ENCODE measurements at places on chromosomes 12 and 14.
A peak's percentile ranks its signal among the peaks of the same experiment; 100 is the strongest.

DNA sequence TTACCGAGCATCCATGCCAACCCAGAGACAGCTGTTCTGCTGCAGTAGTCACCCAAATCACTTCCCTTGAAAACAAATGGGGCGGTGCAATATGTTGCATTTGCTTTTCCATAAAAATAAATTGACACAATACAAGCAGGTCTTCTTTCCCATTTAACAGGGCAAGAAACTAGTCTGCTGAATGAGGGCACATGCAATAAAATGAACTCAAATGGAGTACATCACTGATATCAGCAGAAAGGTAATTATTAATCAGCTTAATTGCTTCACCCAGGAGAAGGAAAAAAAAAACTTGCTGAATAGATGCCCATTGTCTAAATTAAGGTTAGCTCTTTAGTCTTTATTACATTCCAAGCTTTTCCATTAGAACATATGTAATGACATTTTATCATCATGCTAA lies 175.1 kb upstream of the GZMB start:
- DNase-seq, result no peak

GRCh38 chr12:2453076-2453760 lies 341.6 kb upstream of the FKBP4 start:
- DNase-seq, result no peak

DNA sequence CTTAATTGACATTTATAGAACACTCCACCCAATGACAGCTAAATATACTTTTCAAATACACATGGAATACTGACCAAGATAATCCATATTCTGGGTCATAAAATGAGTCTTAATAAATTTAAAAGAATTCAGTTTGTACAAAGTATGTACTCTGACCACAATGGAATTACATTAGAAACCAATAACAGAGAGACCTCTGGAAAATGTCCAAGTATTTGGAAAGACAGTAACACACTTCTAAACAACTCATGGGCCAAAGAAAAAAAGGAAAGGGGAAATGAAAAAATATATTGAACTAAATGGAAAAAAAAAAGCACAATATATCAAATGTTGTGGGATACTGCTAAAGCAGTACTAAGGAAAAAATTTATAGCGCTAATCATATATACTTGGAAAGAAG lies 52.0 kb downstream of the CRACR2A start:
- DNase-seq, result no peak

GRCh38 chr14:99937475-99938244 lies 127.6 kb upstream of the EVL start:
- no peak for DNase-seq

DNA sequence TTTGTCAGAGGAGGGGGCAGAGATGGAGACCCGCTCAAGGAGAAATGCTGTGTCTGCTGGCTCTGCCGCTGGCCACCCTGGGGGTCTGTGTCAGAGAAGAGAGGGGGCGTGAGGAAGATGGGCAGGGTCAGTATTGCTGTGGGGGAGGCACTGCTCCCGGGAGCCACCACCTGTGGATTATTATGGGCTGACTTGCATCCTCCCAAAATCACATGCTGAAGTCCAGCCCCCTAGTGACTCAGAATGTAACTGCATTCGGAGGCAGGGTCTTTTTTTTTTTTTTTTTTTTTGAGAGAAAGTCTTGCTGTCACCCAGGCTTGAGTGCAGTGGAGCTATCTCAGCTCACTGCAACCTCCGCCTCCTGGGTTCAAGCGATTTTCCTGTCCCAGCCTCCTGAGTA lies 12.3 kb downstream of the ABCD4 start:
- DNase-seq, result peak; percentile 22

- no peak for DNase-seq
Measured at GRCh38 chr12:128815779-128816642, 7.7 kb downstream of the SLC15A4 start.

DNA sequence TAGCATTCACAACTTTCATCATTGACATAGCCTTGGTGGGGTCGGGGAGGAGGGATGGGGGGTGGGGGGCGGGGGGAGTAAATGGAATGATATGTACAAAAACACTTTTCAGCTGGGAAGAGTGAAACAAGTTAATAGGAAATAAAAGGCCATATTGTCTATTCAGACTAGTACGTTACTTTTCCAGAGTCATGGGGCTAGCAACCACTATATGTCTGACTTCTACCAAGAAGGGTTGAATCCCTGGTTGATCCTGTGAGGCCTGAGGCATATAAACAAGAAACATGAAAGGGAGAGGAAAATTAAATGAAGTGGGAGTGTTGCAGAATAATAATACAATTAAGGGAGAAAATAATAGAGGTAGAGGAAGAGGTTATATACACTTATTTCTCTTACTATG lies 225.5 kb downstream of the ERC1 start:
- no peak for DNase-seq

DNA sequence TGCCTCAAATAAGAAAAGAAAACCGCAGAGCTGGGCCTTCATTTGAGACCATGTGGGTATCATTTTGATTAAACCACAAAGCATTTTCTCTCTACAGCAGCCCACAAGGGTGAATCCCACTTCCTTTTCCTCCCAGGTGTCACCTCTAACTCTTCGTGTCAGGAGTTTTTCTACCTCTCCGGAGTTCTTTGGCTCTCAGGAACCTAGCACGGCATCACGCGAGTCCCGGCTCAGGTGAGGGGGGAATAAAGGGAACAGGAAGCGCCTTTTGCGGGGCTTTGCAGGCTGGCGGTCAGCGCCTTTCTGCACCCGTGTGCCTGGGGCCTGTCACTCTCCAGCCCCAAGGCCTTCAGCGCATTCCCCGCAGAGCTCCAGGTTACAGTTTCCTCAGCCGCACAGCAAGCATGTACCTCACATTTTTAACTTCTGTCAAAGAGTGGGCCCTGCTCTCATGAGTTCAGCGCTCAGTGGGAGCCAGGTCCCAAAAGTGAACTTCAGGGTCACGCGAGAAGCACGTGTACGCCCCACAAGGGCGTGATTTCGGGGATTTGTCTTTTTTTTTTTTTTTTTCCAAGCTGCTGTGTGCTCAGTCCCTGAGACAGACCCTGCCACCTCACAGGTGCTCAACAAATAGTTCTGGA lies 740 bp upstream of the PRPF40B start:
- peak; percentile 70 for DNase-seq

- DNase-seq, result peak; percentile 8
Measured at GRCh38 chr12:20740972-20741371, 45.8 kb downstream of the SLCO1C1 start.

GRCh38 chr14:99522457-99522891 lies 41.3 kb downstream of the CCNK start:
- DNase-seq, result no peak

GRCh38 chr14:66498311-66498710 lies 9.6 kb upstream of the GPHN start:
- DNase-seq, result no peak

- no peak for DNase-seq
Measured at GRCh38 chr12:25397001-25397400, 146.3 kb upstream of the KRAS start.

GRCh38 chr12:76038176-76038575 lies 6.6 kb upstream of the PHLDA1 start:
- no peak for DNase-seq

DNA sequence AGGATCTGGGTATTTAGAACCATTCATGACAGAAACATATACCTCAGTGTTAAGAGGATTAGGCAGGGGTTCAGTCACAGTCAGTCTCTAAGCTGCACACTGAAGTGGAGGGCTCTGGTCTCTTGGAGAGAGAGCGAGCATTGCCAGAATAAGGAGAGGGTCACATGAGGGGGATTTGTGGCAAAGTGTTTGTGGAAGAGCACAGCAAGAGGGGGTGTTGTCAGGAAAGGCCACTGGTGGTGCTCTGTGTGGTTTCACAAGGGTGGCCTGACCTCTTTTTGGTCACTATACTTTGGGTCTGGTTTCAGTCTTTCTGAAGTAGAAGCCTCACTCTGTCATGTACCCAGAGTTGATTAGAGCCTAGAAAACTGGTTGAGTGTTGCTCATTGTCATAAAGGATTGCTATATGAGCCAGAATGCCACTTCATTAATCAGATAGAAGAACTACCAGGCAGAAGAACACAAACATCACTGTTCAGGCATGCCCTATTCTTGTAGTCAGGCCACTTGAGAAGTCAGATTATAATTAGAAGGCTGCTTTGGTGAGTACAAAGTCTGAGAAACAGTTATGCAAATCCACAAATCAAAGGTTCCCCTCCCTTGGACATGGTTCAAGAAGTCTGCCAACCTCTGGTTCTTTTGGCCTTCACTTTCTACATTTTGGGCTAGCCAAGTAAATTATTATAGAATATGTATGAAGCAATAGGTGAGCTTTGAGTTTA lies 8.4 kb downstream of the TMEM19 start:
- DNase-seq, result no peak

DNA sequence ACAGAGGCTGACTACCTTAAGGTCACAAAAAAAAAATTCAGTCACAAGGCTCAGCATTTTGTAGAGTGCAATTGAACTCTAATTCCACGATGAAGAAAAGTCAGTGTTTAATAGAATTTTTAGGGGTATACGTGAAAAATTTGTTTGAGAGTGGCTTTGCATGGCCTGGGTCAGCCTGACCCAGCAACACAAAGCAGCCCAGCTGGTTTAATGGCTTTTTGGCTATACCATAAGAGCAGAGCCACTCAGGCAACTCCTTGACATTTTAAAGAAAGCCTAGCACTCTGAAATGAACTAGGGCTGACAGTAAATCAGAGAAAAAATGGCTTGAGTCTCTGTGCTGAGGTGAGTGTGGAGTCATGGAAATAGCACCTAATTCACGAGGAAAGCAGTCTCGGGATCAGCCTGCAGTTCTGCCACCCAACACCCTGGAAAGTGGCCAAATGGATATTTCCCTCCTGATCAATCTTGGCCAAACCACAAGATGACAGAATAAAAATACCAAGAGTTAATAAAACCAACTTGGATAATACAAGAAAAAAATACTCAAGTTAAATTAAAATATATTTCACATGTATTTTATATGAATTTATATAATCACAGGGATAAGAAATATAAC lies 59.5 kb downstream of the GALNT4 start:
- no peak for DNase-seq

GRCh38 chr12:109757671-109758265 lies 44.1 kb downstream of the FAM222A start:
- no peak for DNase-seq

- DNase-seq, result no peak
Measured at GRCh38 chr14:41558490-41558889, 48.2 kb upstream of the LRFN5 start.

DNA sequence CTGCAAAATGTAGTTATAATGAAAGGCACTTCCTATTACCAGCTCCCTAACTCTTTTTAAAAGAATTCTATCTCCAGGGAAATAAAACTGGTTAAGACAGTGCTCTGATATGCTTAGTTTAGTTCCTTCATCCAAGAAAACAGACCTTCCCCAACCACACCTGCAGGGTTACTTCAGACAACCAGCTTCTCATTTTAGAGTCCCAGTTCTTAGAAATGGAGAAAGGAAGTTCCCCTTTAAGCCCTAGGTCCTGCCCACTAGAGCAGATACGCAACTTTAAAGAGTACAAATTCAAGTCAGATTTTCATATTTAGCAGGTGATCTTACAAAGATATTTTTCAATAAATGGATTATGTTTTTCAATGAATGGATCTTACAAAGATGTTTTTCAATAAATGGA lies 4.4 kb upstream of the WSB2 start:
- peak; percentile 70 for DNase-seq

- no peak for DNase-seq
Measured at GRCh38 chr12:129928643-129929042, 24.8 kb upstream of the TMEM132D start.
